NCI-H510A (cell line): ENCODE measurements at places on chromosomes 1 and 21.
A peak's percentile ranks its signal among the peaks of the same experiment; 100 is the strongest.

- peak; percentile 17 for DNase-seq
Measured at GRCh38 chr1:119613769-119614720, 34.0 kb downstream of the ZNF697 start.

- DNase-seq = no peak
Measured at GRCh38 chr21:17003763-17004373, 509.0 kb upstream of the CXADR start.

GRCh38 chr21:37074197-37074510 is 1.1 kb downstream of the TTC3 start:
- no peak for DNase-seq

DNA sequence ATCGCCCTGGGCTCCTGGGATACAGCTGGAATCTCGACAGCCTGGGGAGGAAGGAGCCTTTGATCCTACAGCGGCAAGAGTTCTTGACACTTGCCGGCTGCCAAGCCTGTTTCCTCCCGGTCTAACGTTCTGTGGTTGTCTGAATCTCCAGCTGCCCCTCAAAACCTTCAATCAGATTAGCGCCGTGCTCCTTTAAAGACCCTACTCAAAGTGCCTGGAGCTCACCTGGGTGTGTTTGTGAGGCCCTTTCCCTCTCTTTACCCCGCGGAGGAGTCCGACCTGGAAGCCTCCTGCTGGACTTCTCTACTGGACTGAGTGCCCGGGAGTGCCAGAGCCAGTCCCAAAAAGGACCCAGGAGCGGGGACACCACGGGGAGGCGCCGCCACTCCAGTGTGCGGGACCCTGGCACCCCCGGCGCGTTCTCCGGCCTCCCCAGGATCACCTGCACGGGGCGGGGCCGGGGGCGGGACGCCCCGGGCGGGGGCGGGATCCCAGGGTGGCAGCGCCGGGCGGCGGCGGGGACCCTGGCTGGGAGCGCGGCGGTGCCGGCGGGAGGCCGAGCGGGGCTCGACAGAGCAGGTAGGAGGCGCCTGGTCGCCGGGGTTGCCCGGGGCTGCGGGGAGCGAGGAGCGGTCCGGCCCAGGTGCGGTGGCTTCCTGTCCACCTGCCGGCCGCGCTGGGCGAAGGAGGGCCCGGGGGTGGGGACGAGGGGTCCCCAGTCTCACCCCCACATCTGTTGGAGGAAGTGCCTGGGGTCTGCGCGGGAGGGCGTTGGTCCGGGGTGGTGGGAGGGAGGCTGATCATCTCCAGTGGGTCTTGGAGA is at the start of gene NCMAP:
TSS of gene NCMAP (plus strand) at position 497 of the 823 bp plus-strand sequence. CDS start 39,344 bp downstream, outside the sequence.
- DNase-seq = peak; percentile 36
